ENCODE measurements at places on chromosomes 2 and 18. TPM values are rescaled to one million over a fixed set of nuclear protein-coding genes. Genes with fewer than 3 reads are reported as not detected.

The DYTN gene
- not detected for total RNA-seq

The UGT1A8 gene
- total RNA-seq, result 0.46 TPM

The OR6B2 gene
- not detected for total RNA-seq

The VIL1 gene
- 0.26 TPM for total RNA-seq

The DLGAP1 gene
- not detected for total RNA-seq

The CNGA3 gene
- total RNA-seq, result not detected

The GCKR gene
- total RNA-seq, result not detected

The FAM237A gene
- total RNA-seq, result not detected

GRCh38 chr2:162734866-162735265 is 103.7 kb downstream of the KCNH7 start:
- no peak for DNase-seq

DNA sequence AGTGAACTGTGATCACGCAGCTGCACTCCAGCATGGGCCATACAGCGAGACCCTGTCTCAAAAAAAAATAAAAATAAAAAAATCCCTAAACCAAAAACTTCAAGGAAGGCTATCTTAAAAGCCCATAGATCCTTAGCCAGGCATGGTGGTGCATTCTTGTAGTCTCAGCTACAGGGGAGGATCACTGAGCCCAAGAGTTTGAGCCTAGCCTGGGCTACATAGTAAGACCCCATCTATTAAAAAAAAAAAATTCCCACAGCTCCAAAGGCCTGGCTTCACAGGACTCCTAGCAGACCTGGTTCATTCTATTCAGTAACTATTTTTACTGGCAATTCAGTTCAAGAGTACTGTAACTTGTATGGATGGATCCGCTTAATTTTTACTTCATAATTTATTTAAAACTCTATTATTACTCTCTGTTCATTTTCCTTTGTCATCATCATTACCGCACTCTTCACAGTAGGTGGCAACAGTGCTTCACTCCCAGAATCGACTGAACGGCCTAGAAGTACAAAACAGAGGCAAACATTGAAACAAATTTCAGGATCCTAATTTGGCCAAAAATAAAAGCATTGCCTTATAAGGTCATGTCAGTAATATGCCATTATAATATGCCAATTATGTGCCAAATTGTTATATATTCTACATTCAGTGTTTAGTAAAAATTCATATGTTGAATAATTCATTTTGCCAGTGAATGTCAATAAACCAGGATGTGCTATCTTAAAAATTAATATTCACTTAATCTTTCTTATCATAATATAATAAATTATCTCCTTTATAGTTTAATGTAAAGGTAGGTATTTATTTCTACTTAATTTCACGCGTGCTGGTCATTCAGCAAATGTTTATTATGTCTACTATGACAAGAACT is 14.3 kb upstream of the STAM2 start:
- DNase-seq, result peak; percentile 80

DNA sequence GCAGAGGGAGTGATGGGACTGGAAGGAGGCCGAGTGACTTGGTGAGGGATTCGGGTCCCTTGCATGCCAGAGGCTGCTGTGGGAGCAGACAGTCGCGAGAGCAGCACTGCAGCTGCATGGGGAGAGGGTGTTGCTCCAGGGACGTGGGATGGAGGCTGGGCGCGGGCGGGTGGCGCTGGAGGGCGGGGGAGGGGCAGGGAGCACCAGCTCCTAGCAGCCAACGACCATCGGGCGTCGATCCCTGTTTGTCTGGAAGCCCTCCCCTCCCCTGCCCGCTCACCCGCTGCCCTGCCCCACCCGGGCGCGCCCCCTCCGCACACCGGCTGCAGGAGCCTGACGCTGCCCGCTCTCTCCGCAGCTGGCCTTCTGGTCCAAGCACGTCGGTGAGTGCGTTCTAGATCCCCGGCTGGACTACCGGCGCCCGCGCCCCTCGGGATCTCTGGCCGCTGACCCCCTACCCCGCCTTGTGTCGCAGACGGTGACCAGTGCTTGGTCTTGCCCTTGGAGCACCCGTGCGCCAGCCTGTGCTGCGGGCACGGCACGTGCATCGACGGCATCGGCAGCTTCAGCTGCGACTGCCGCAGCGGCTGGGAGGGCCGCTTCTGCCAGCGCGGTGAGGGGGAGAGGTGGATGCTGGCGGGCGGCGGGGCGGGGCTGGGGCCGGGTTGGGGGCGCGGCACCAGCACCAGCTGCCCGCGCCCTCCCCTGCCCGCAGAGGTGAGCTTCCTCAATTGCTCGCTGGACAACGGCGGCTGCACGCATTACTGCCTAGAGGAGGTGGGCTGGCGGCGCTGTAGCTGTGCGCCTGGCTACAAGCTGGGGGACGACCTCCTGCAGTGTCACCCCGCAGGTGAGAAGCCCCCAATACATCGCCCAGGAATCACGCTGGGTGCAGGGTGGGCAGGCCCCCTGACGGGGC is 4.6 kb downstream of the PROC start:
- DNase-seq, result no peak

DNA sequence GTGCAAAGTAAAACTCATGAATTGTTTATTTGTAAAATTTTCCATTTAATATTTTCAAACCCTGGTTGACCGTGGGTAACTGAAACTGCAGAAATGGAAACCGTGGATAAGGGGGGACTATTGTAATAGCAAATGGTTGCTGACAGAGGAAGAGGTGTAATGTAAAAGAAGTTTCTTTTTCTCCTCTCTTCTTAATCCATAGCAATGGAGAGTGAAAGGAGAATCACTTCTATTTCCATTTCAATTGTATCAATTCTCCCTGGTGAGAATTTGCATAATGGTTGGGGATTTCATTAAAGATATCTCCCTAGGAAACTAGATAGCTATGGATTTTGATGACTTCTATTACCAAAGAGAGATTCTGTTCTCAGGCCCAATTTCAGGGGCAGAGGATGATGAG is 24.8 kb downstream of the TACR1 start:
- no peak for DNase-seq

GRCh38 chr2:111119822-111120252 is 877 bp upstream of the BCL2L11 start:
- no peak for DNase-seq

- no peak for DNase-seq
These were observed 120.9 kb downstream of the MMADHC start for GRCh38 chr2:149466635-149467034.

GRCh38 chr18:48979944-48980890 is 29.5 kb upstream of the SMAD7 start:
- no peak for DNase-seq

DNA sequence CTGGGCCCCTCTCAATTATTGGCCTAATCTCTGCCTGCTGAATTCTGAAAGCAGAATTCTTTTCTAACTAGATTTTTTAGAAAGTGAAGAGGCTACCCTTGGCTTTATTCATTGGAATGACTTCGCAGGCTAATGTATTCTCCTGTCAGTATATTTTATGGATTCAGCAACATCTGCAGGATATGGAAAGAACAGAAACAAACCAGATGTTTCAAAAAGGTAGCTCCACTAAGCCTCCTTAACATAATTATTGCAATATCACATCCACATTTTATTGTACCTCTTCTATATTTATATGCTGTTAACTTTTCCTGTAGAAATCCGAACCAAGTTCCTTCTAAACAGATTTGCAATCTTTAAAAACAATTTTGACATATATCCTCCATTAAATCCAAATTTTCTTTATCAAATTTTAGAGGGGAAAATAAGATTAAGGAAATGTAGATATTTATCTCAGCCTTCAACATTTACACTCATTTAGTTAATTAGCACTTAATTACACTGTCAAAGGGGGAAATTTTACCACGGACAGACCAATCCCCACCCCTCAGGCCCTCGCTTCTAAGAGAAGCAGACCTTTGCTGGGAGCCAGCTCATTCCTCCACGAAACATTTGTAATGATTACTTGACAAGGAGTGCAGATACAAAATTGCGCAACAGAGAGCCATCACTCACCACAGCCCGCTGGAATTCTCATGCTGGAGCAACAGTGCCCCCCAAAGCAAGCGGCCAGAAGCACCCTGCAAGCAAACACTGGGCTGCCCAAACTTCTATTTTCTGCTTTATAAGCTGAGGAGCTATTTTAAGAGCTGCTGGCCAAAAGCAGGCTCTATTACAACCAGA is 253.4 kb downstream of the ETAA1 start:
- peak; percentile 85 for DNase-seq

- DNase-seq, result no peak
These were observed 87.4 kb downstream of the ADAM23 start for GRCh38 chr2:206530727-206531126.

DNA sequence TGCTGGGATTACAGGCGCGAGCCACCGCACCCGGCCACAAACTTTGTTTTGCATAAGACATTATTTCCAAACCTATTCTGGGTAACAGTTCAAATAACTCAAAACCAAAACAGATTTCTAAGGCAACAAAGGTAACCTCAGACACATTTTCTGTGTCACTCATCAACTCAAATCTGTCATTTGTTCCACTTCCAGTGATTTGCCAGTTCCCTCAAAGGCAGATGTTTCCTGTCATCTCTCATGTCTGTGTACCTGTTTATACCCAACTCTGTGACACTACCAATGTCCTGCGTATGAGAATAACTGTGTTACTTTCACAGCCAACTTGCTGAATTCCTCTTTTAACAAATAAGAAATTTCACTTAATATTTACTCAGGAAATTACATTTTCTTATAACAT is 54.4 kb downstream of the SCN3A start:
- DNase-seq, result no peak

DNA sequence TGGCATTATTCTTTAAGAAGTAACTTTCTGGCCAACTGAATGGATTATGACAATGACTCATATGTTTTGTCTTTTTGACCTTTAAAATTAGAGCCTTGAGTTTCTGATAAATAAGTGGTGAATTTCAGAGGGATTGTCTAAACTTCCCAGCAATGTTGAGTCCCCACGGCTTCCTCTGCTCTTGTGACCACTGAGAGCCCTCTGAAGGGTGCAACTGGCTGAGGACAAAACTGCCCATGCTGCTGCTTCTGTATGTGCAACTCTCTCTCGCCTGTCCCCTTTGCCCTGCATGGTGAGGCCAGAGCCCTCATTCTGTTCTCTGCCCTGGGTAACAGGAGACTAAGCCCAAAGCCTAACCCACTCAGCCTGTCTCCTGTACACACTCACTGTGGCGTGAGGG is 52.7 kb upstream of the SLC14A1 start:
- DNase-seq, result no peak

- DNase-seq, result no peak
These were observed 66.7 kb upstream of the LPIN2 start for GRCh38 chr18:3079653-3080052.

Data from PC-3 (cell line).